Hindlimb muscle (tissue), 1 donor: ENCODE measurements at places on chromosomes 6 and 20. TPM values are rescaled to one million over a fixed set of nuclear protein-coding genes. Genes with fewer than 3 reads are reported as not detected.

CGA gene
- polyA plus RNA-seq = 0.54 TPM

- DNase-seq = peak; percentile 80
Measured at GRCh38 chr20:4076671-4077070, 61.3 kb upstream of the RNF24 start.

POFUT1 gene
- 30.0 TPM for polyA plus RNA-seq

- DNase-seq = no peak
Measured at GRCh38 chr6:106106276-106107042, 20.3 kb downstream of the PRDM1 start.

- no peak for DNase-seq
Measured at GRCh38 chr20:51801122-51801822, 1.0 kb downstream of the SALL4 start.

GRCh38 chr6:116529466-116530290 lies 15.8 kb downstream of the TRAPPC3L start:
- no peak for DNase-seq

DNA sequence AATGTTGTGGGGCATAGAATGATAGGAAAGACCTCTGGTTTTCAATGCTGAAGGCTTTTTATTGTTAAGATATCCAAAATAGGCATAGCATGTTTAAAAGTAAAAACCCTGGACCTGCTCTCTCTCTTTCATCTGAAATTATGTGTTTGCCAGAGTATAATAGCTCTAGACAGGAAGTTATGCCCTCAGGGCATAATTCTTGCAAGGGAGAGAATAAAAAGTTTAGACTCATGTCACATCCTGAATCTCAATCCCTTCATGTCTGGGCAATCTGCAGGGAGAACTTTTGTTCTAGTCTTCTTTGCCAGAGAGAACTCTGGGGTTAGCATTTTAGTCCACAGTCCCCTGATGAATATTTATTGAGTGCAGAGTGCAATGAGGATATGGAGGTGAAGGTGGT lies 297.3 kb upstream of the FLRT3 start:
- no peak for DNase-seq

HLA-DRB1 gene
- polyA plus RNA-seq = 20.5 TPM

DNA sequence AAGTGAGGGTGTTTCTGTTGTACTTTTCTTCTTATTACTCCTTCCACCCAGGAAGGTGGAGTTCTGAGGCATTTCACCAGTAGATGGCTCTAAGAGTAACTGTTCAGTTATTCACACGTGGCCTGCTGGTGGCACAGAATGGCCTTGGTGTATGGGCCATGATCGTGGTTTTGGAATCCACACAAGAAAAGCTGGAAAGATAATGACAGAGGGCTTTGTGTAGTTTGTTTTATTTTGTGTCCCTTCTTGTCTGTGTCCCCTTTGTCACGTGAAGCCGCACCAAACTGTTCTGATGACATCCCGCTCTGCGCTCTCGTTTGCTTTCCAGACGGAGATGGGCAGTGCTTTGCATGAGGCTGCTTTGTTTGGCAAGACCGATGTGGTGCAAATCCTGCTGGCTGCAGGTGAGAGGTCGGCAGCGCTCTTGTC lies 93.4 kb downstream of the ANKS1A start:
- no peak for DNase-seq

GRCh38 chr6:78460711-78461110 lies 406.6 kb upstream of the IRAK1BP1 start:
- no peak for DNase-seq

GRCh38 chr6:2890976-2891767 lies 11.9 kb downstream of the SERPINB9 start:
- DNase-seq = no peak

DNA sequence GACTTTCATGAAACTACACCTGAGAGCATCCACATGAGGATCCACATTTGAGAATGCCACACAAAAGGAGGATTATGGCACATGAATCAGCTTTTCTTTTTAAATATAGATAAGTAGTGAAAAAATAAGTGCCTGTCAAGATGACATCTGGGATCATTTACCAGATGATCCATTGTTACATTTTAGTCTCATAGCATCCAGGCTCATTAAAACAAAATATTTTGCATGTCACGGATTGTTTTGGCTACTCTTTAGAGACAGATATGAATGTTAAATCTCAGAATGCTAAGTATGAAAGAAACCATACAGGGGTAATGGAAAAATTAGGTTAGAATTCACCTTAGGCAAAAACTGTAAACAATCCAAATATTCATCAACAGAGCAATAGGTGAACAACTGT lies 66.7 kb downstream of the MYO6 start:
- DNase-seq = no peak

DNA sequence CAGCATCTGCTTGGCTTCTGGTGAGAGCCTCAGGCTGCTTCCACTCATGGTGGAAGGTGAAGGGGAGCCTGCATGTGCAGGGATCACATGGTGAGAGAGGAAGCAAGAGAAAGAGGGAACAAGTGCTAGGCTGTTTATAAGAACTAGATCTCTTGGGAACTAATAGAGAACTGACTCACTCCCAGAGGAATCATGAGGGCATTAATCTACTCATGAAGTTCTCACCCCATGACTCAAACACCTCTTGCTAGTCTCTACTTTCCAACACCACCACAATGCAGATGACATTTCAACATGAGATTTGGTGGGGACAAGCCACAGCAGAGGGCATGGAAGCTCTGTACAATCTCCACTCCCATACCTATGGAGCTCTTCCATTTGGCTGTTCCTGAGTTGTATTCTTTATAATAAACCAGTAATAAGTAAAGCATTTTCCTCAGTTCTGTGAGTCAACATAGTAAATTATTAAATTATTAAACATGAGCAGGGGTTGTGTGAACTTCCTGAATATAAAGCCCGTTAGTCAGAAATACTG lies 524.1 kb upstream of the NRSN1 start:
- DNase-seq = no peak

CRIP3 gene
- 2.1 TPM for polyA plus RNA-seq

TTK gene
- 5.7 TPM for polyA plus RNA-seq

FAM120B gene
- 24.8 TPM for polyA plus RNA-seq

DNA sequence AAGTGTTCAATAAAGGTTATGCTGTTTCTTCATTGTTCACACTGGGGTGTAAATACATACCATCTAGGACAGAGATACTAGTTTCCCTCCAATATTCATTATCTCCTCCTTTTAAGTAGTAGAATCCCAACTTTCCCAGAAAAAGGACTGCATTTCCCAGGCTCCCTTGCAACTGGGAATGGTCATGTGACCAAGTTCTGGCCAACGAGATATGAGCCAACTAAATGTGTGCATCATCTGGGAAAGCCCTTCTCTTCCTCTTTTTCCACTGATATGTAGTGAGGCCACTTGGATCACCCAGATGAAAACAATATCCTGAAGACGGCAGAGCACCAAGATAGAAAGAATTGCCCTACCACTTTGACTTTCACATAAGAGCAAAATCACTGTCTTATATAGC lies 97.9 kb upstream of the PTPRT start:
- DNase-seq = no peak

GRCh38 chr6:155349129-155349528 lies 34.8 kb upstream of the TFB1M start:
- DNase-seq = no peak

TTLL9 gene
- 0.25 TPM for polyA plus RNA-seq

- no peak for DNase-seq
Measured at GRCh38 chr6:1636971-1637871, 27.5 kb downstream of the FOXC1 start.

FRMD1 gene
- polyA plus RNA-seq = 1.3 TPM

- no peak for DNase-seq
Measured at GRCh38 chr6:157158897-157159296, 164.4 kb downstream of the TMEM242 start.

GRCh38 chr6:16224409-16224808 lies 14.0 kb upstream of the GMPR start:
- DNase-seq = no peak

DNA sequence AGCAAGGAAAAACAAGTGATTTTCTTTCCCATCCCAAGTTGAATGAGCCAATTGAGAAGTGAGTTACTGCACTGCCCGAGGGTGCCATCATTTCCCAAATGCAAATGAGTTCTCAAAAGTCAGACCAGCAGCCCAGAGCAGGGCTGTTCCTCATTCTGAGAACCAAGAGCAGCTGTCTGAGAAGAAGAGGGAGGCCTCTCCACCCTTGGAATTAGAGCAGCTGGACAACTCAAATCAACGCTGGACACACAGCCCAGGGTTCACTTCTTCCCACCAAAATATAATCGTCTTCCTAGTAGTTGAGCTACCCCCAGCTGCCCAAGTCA lies 4.6 kb upstream of the PREX1 start:
- DNase-seq = no peak

VSX1 gene
- not detected for polyA plus RNA-seq

GRCh38 chr6:89067796-89068195 lies 12.8 kb upstream of the PNRC1 start:
- no peak for DNase-seq

DNA sequence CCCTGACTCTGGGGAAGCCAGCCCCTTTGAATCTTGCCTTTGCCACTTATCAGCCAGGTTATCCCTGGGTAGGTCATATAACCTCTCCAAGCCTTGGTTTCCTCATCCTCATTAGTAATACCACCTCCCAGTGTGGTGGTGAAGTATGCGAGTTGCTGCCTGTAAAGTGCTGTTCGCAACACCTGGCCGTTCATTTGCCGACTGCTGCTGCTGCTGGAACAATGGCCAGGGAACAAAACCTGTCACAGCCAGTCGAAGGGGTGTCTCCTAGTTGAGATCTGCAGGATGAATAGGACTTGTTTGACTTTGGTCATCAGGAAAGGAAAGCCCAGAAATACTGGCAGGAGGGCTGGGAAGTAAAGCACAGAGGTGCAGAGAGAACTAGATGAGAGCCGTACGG lies 6.1 kb downstream of the MANBAL start:
- no peak for DNase-seq

CALHM4 gene
- not detected for polyA plus RNA-seq

CCN6 gene
- 0.28 TPM for polyA plus RNA-seq

- no peak for DNase-seq
Measured at GRCh38 chr20:25191051-25191450, 4.5 kb upstream of the ENTPD6 start.

XKR7 gene
- 0.05 TPM for polyA plus RNA-seq
